ENCODE measurements at places on chromosomes 4 and X.

- DNase-seq, result no peak
These were observed 197.1 kb downstream of the RASL11B start for GRCh38 chr4:53059256-53059655.

- no peak for DNase-seq
These were observed 96.9 kb upstream of the ZNF518B start for GRCh38 chr4:10554121-10554520.

- no peak for DNase-seq
These were observed 655.3 kb downstream of the SH3BGRL start for GRCh38 chrX:81857192-81857591.

- DNase-seq, result no peak
These were observed 80.0 kb upstream of the MAB21L2 start for GRCh38 chr4:150501983-150502382.

- DNase-seq, result no peak
These were observed 96.8 kb upstream of the FRAS1 start for GRCh38 chr4:77960367-77960766.

- no peak for DNase-seq
These were observed 98.0 kb downstream of the CXCL13 start for GRCh38 chr4:77703666-77704065.

GRCh38 chrX:11431786-11432185 is 138.6 kb downstream of the AMELX start:
- no peak for DNase-seq

- no peak for DNase-seq
These were observed 4.1 kb downstream of the MSANTD1 start for GRCh38 chr4:3252831-3253641.

DNA sequence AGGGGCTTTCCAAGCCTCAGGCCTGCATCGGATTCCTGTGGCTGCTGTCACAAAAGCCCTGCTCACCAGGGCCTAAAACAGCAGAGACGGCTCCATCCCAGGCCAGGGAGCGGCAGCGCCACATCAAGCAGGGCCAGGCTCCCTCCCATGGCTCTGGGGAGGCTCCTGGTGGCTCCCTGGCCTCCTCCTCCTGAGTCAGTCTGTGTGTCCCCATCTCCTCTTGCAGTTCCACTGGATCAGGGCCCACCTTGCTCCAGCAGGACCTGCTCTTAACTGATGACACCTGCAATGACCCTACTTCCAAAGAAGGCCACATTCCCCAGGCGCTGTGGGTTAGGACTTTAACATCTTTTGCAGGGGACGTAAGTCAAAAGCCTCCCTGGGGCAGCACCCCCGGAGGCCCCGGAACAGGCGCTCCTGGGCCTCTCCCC is 51.9 kb downstream of the CPZ start:
- no peak for DNase-seq

DNA sequence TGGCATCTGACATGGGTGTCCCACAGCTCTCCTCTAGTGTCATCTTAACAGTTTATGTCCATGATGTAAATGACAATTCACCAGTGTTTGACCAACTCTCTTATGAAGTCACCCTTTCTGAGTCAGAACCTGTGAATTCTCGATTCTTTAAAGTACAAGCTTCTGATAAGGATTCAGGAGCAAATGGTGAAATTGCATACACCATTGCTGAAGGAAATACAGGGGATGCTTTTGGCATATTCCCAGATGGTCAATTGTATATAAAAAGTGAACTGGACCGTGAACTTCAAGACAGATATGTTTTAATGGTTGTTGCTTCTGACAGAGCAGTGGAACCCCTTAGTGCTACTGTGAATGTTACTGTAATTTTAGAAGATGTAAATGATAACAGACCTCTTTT is 4.6 kb downstream of the FAT4 start:
- no peak for DNase-seq

DNA sequence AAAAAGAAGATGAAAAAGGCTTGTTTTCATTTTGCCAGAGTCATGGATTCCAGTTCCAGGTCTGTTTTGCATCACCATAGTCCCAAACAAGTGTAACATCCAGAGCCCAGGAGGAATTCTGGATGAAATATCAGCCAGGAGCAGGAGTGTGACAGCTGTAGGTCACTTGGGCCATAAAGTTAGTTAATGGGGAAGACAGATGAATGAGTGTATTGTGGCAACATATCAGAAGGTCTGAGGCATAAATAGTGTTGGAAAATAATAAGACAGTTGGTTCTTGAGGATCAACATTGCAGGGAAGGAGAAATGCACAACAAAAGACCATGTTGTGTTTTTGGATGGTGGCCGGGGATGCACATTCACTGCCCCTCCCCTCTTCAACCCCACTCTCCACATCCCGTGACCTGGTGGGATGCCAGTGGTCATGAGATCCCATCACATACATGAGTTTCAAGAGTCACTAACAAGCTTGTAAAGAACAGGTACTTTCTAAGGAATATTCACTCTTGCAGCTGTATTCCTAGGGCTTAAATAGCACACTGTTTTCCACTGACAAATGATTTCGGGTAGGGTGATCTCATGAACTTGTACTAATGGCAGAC is 83.1 kb upstream of the IGFBP7 start:
- no peak for DNase-seq

DNA sequence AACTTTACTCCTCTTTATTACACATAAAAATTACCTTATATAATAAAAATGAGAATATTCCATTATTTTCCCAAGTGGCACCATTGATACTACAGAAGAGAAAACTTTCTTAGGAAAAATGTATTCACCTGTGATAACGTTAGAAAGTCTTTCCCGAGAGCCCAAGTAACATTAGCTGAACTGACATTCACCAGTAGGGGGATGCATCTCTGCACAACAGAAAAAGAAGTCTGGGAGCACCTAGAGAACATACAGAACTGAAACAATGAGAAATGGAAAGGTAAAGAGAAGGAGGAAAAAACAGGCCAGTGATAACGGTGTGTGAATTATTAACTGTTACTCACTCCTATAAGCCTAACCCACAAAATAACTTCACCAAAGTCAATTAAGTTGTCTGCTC is 423.3 kb downstream of the CENPC start:
- DNase-seq, result no peak

- no peak for DNase-seq
These were observed 13.0 kb downstream of the RGN start for GRCh38 chrX:47091149-47091775.

DNA sequence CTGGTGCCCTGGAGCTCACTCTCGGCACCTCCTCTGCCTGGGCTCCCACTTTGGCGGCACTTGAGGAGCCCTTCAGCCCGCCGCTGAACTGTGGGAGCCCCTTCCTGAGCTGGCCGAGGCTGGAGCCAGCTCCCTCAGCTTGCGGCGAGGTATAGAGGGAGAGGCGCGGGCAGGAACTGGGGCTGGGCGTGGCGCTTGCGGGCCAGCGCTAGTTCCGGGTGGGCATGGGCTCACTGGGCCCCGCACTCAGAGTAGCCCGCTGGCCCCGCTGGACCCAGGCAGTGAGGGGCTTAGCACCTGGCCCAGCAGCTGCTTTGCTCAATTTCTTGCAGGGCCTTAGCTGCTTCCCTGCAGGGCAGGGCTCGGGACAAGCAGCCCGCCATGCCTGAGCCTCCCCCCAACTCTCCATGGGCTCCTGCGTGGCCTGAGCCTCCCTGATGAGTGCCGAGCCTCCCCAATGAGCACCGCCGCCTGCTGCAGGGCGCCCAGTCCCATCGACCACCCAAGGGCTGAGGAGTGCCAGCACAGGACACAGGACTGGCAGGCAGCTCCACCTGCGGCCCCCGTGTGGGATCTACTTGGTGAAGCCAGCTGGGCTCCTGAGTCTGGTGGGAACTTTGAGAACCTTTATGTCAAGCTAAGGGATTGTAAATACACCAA is 26.7 kb upstream of the FAM90A26 start:
- no peak for DNase-seq

- no peak for DNase-seq
These were observed 104.6 kb upstream of the PRKG2 start for GRCh38 chr4:81319657-81320056.

- DNase-seq, result no peak
These were observed 194.3 kb downstream of the KIT start for GRCh38 chr4:54852054-54852453.

- DNase-seq, result no peak
These were observed 109.2 kb downstream of the MAPK10 start for GRCh38 chr4:86250619-86251018.

GRCh38 chrX:148466292-148466691 is 34.1 kb upstream of the AFF2 start:
- no peak for DNase-seq

GRCh38 chrX:133323431-133323830 is 91.9 kb downstream of the GPC4 start:
- DNase-seq, result no peak

DNA sequence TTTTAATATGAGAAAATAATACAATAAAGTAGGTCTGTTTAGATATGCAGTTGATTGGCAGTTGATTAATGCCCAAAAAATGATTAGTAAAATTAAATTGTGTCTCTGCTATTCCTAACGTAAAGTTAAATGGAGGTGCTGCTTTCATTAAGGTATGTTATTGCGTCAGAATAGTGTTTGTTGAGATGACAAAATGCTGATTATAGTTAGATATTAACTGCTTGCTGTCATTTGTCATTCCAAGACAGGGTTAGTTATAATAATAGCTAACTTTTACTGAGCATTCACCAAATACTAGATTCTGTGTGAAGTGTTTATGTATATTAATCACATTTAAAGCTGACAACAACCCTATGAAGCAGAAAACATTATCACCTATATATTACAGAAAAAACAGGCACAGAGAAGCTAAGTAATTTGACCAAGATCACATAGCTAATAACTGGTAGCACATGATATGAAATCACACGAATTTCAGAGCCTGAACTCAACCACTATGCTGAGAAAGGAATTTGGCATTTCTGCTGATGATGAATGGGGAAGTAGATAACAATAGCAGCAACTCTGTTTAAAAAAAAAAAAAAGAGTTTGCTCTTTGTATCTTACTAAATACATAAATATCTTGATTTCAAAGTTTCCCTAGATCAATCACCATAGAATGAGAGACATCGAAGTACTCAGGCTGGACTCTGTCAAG is 59.7 kb upstream of the WDR44 start:
- DNase-seq, result no peak

DNA sequence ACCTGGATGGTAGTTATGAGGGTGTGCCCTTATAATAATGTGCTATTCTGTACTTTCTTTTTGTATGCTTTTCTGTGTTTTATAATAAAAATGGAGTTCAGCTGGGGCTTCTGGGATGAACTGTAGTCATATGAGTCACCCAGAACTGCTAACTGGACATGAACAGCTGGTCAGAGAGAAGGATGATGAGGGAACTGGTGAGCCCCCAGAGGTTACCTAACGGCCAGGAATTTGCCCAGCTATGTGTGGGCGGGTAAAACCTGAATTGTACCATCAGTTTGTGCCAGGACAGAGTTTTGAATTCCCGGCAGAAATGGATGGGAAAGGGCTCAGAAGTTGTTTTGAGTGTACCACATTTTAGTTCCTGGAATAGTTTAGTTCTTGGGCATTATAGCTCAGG is 138.0 kb upstream of the USP9X start:
- no peak for DNase-seq

- no peak for DNase-seq
These were observed 4.8 kb downstream of the ADAMTS3 start for GRCh38 chr4:72564184-72564583.

GRCh38 chr4:183876268-183876934 is 28.7 kb upstream of the STOX2 start:
- DNase-seq, result no peak

DNA sequence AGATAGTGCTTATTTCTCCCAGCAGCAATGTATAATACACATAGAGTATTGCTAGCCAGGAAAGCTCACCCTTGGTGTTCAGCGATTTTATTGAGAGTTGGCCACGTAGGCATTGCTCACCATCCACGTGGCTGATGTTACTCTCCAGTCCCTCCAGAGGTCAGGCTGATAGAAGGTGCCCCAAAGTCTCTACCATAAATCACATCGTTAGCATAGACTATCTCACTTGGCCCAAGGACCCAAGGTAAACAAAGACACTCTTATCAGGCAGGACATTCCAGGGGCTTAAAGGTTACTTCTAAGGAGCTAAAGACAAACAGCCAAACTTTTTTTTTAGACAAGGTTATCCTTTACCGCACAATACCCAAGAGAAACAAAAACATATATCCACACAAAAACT is 30.3 kb upstream of the RGN start:
- DNase-seq, result no peak

DNA sequence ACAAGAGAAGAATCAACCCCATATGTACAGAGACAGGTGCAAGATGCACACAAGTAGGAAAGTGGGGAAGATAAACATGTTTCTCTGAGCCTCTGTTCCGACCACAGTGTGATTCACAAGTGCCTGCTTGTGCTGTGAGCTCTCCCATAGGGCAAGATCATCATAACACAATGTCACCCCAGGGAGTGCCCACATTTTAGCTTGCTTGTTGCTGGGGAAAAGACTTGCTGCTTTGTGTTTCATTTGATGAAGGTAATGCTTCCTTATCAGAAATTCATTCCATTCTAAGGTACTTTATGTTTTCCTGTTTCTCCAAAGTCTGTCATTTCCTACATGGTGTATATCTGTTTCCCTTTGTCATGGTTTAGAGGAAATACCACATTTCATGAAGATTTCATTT is 304.5 kb upstream of the DIPK2B start:
- DNase-seq, result no peak

GRCh38 chrX:132818638-132819037 is 139.8 kb downstream of the HS6ST2 start:
- DNase-seq, result no peak

DNA sequence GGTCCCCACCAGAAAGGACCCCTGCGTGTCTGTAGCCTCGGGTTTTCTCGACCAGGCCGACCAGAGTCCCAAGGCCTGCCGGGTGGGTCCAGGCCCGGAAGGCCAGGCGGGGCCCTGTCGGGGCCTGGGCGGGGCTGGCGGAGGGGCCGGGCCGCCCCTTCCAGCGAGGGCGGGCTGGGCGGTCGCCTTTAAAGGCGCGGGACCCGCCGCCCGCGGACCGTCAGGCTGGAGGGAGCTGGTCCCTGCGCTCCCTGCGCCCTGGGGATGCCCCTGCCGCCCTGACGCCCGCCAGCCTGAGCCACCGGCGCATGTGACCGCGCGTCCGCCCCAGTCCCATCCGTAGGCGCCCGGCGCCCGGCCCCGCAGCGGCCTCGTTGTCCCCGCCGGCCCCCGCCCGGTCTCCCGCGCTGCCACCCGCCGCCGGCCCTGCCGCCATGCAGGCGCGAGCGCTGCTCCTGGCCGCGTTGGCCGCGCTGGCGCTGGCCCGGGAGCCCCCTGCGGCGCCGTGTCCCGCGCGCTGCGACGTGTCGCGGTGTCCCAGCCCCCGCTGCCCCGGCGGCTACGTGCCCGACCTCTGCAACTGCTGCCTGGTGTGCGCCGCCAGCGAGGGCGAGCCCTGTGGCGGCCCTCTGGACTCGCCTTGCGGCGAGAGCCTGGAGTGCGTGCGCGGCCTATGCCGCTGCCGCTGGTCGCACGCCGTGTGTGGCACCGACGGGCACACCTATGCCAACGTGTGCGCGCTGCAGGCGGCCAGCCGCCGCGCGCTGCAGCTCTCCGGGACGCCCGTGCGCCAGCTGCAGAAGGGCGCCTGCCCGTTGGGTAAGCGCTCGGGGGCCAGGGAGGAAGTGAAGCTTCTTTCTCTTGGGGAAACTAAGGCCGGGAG is at the start of gene HTRA3:
Gene HTRA3, plus strand, starts transcription at position 220 of the 883 bp plus-strand sequence. Its CDS starts 215 bp downstream, at position 435.
- DNase-seq, result no peak
